ENCODE measurements at places on chromosomes 4 and X. TPM values are rescaled to one million over a fixed set of nuclear protein-coding genes. Genes with fewer than 3 reads are reported as not detected.

DNA sequence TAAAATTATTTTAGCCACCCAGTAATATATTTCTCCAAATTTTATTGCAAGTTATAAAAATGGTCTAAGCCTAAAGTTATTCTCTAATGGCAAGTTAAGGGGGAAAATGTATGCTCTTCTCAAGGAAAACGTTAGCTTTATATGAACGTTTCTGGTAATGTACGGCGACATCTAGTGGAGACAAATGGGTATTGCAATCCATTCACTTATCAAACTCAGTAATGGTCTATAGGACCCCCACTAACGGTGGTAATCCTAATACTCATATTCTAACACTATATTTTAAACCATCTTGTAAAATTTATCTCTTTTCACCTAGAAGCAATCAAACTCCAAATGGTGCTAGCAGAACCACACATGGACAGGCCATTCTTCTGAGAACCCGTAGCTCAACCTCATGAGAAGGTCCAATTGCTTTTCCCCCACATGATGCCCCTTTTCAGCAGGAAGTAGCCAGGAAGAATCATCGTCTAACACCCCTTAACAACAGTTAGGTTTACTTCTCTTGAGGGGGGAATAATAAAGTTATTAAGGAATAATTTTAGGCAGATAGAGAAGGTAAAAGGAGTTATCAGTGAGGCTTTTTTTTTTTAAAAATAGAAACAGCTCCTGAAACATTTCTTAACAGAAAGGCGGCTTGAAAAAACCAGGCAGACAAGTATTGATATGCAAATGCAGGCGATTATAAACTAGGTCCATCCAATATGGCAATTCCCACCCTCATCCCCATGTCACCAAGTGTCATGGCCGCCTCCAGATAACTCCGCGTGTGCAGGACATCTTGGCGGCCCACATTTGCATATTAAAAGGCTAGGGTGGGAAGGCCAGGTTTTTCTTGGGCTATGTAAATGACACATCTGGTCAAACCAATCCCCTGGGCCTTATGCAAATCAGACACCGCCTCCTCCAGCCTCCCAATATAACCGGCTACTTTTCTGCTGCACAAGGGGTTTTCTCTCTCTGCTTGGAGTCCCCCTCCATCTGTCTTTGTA lies 35.0 kb downstream of the NUDT11 start:
- H3K36me3 ChIP-seq, result no peaks in the 10 kb centered on the region
- H3K27me3 ChIP-seq, result no peaks in the 10 kb centered on the region
- H3K4me3 ChIP-seq, result no peak overlapping the region
- H3K4me1 ChIP-seq, result no peaks in the 10 kb centered on the region

- H3K36me3 ChIP-seq, result no peaks in the 10 kb centered on the region
- H3K4me1 ChIP-seq, result no peaks in the 10 kb centered on the region
- DNase-seq, result no peak
- no peak overlapping the region for H3K27ac ChIP-seq
- no peak overlapping the region for H3K4me3 ChIP-seq
- H3K27me3 ChIP-seq, result no peaks in the 10 kb centered on the region
These were observed 2.7 kb upstream of the TSPAN7 start for GRCh38 chrX:38558686-38559085.

The TGIF2LX gene
- total RNA-seq, result not detected

The CDS1 gene
- total RNA-seq, result 18.8 TPM

The TSC22D3 gene
- total RNA-seq, result 320 TPM
